ENCODE measurements at places on chromosomes 2 and 18. TPM values are rescaled to one million over a fixed set of nuclear protein-coding genes. Genes with fewer than 3 reads are reported as not detected.

The TEKT4 gene
- total RNA-seq, result not detected

The B3GNT7 gene
- total RNA-seq, result 0.33 TPM

The MEP1B gene
- total RNA-seq, result 0.17 TPM

The KIF5C gene
- total RNA-seq, result 0.58 TPM

The VWC2L gene
- not detected for total RNA-seq

The TUBB8B gene
- not detected for total RNA-seq

The SKOR2 gene
- total RNA-seq, result not detected
